ENCODE measurements at places on chromosomes 3 and 15.
A peak's percentile ranks its signal among the peaks of the same experiment; 100 is the strongest.

DNA sequence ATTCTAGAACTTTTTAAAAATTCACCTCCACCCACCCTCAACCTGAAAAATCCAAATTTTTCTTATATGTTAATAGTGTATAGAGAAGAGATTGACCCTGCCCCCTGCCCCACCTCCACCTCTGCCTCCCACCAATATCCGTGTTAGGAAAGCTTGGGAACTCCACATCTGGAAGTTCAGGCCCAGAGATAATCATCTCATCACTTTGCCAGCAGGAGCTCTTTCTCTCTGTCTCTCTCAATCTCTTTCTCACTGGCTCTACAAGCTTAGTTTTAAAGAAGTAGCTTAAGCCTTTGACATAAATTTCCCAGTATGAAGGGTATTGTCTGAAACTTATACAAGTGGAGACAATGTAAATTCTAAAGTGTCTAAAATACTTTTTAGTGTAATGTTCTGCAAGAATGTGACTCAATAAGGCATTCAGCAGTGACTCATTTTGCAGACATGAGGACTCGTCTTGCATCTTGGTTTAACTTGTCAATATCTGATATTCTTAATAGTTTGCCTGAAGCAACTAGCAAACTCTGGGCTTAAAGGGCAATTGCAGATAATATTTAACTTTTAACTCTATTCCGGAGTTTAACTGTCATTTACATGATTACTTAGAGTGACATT, 299.8 kb upstream of the EPHA3 start:
- no peak for DNase-seq

GRCh38 chr3:26687466-26687865, 64.9 kb downstream of the LRRC3B start:
- DNase-seq = no peak

- DNase-seq = no peak
These were observed at the start of gene GRAMD2A for GRCh38 chr15:72197460-72198355. TSS of gene GRAMD2A (minus strand) at chr15:72197787.

GRCh38 chr15:58921267-58921790, 12.2 kb downstream of the SLTM start:
- no peak for DNase-seq

DNA sequence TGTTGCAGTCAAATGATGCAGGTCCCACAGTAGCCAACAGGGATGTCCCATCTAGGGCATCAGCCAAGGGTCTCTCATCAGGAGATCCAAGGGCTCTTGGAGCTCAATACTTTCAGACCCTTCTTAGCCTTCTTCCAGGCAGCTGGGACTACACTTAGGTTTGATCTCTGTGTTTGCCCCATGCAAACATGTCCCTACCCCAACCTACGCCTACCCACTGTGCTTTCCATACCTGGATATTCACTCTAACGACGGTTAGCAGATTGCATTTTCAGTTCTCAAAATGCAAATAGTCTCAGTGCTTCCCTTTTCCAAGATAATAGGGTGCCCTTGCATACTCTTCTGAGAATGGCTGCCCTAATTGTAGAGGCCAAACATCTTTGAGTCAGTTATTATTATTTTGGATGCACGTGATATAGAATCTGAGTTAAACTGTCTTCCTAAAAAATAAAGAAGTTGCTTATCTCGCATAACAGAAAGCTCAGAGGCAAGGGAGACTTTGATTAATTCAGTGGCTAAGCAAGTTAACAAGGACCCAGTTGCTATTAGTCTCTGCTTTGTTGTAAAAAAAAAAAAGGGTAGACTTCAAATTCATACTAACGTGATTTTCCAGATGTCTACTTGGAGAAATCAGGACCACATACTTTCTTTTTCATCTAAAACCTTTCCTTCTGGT, 1.0 kb upstream of the CEP70 start:
- DNase-seq = no peak

- no peak for DNase-seq
These were observed 63.9 kb downstream of the CRTC3 start for GRCh38 chr15:90593499-90594158.

- no peak for DNase-seq
These were observed 3.1 kb upstream of the MECOM start for GRCh38 chr3:169666376-169667165.

DNA sequence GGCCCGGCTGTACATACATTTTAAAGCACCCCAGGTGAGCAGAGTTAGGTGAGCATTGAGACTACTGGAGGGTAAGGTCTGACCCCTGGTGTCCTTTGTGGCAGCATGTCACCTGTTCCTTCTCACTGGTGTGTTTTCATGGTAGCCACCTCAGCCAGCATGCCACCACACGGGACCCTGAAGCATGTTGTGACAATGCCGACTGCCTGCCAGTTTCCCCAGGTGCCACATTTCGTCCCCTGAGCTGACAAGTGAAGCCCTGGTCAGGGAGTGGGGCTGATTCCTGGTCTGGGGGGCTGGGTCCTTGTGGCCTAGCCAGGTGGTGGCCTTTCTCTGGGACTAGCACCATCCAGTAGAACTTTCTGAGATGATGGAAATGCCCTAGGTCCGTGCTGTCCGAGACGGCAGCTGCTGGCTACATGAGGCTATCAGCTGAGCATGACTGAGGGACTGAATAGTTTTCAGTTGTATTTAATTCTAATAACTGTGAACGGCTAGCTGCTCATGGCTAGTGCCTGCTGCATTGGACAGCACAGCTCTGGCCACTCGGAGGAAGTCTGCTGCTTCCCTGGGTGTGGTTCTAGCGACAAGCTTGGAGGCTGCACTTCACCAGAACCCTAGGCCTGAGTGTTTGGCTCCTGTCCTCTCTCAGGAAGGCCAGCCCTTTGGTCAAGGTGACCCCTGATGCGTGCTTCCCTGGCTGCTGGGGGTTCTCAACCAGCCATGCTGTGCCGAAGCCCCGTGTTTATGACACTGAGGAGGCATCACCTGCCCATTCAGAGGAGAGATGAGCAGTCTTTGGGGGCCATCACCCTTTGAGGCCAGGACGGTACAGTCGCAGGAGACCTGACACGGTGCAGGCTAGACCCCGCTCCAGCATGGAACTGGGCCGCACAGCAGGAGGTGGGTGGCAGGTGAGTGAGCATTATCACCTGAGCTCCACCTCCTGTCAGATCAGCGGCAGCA, 3.9 kb downstream of the C3orf22 start:
- DNase-seq = no peak

DNA sequence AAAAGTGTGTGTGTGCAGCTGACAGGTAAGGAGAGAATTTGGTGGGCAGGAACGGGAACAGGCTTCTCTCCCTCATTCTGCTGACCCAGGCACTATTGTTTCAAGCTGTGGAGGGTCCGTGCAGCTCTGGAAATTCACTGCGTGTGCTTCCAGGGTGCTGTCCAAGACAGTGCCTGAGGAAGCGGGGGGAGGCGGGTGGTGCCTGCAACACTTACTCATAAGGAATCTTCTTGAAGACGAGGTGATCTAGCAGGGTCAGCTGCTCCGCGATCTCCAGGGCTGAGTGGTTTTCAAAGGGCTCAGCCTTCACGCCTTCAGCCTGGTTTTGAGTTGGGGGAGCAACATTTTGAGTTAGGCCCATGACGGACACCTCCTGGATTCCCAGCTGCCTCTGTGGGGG, 46.6 kb upstream of the CTSH start:
- DNase-seq = peak; percentile 15

GRCh38 chr15:43977072-43977884, 150.5 kb downstream of the WDR76 start:
- no peak for DNase-seq

GRCh38 chr3:42502429-42503250, at the start of gene VIPR1:
TSS of gene VIPR1 (plus strand) at chr3:42502643. CDS start at chr3:42502736, 93 bp downstream.
- no peak for DNase-seq

GRCh38 chr15:85477061-85477460, 96.7 kb downstream of the AKAP13 start:
- no peak for DNase-seq

GRCh38 chr3:165918657-165918979, 81.4 kb upstream of the BCHE start:
- no peak for DNase-seq

GRCh38 chr3:31762097-31762764, 218.8 kb downstream of the OSBPL10 start:
- DNase-seq = no peak
